Activated CD4-positive, CD25-positive, alpha-beta regulatory T cell treated with anti-CD3 and anti-CD28 coated beads, Interleukin-2, amount 50 U/mL, for 16 hours (primary cell): ENCODE measurements at places on chromosomes 5 and 9.

GRCh38 chr5:40355846-40356245 is 323.9 kb upstream of the PTGER4 start:
- DNase-seq, result no peak

- no peak for DNase-seq
Measured at GRCh38 chr5:14202462-14202861, 59.3 kb downstream of the TRIO start.

- no peak for DNase-seq
Measured at GRCh38 chr5:1108023-1108864, 3.6 kb downstream of the SLC12A7 start.

- DNase-seq, result no peak
Measured at GRCh38 chr5:52864371-52864770, 76.7 kb downstream of the ITGA1 start.

DNA sequence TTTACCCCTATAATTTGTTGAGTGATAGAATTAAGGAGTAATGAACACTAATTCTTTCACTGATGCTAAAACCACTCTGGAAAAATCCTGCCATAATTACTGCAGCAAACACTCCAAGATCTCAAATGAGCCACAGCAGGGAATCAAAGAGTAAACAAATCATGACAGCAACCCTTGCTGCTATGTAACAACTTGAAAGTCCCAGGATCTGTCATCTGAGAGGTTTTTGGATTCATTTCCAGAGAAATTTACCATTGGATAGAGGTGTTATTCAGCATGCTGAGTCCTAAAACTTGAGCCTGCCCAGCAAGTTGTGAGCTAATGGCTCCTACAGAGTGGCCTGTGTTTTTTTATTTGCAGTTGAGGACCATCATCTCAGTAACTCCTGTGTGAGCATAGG is 59.2 kb downstream of the PRLR start:
- no peak for DNase-seq

DNA sequence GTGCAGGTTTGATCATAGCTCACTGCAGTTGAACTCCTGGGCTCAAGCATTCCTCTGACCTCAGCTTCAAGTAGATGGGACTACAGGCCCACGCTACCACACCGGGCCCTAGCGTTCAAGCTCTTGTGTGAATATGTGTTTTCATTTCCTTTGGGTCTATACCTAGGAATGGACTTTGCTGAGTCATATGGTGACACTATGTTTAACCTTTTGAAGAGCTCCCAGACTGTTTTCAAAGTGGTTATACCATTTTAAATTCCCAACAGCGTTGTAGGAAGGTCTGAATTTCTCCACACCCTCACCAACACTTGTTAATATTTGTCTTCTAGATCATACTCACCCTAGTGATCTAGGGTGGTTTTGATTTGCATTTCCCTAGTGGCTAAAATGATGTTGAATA is 33.5 kb downstream of the FAF2 start:
- no peak for DNase-seq
